NCI-H345 (cell line): ENCODE measurements at places on chromosomes 5 and 9.

- no peak for DNase-seq
Measured at GRCh38 chr5:169964246-169964645, 16.0 kb downstream of the INSYN2B start.

GRCh38 chr9:114558027-114558675 lies 29.4 kb upstream of the ATP6V1G1 start:
- DNase-seq = no peak

DNA sequence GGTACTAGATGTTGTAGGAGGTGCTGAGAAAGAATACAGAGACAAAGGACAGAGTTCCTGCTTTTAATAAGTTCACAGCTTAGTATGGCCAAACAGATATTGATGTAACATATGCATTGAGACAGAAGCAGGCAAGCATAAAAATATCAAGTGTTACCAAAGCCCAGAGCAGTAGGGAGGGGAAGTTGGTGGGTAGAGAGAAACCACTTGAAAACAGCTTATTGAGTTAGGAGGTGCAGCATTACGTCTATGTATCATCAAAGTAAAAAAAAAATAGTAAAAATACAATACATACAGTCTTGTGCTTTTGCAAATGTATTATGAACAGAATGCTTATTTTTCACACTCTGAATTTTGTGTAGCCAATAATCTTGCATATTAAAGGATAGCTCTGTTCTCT lies 441.8 kb upstream of the SGCD start:
- DNase-seq = no peak

DNA sequence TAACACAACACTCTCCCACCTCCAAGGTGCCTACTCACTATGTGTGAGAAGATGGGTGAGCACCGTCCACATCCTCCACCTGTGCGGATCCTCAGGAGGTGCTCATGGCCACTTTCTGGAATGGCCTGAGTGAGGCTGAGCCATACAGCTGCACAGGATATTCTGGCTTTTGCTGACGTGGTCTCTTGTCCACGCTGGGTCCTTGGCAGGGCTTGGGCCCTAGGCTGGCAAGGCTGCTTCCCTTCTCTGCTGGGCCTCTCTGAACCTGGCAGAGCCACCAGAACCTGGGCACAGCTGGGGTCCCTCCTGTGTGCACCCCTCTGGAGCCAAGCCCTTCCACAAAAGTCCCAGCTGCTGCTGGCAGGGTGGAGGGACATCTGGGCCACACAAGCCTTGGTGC lies 56.4 kb upstream of the IER5L start:
- DNase-seq = no peak

- DNase-seq = no peak
Measured at GRCh38 chr9:748861-749497, 92.5 kb upstream of the DMRT1 start.

GRCh38 chr5:157458835-157459234 lies 1.2 kb upstream of the NIPAL4 start:
- no peak for DNase-seq

- DNase-seq = peak; percentile 9
Measured at GRCh38 chr9:91734371-91734981, 215.6 kb downstream of the ROR2 start.

DNA sequence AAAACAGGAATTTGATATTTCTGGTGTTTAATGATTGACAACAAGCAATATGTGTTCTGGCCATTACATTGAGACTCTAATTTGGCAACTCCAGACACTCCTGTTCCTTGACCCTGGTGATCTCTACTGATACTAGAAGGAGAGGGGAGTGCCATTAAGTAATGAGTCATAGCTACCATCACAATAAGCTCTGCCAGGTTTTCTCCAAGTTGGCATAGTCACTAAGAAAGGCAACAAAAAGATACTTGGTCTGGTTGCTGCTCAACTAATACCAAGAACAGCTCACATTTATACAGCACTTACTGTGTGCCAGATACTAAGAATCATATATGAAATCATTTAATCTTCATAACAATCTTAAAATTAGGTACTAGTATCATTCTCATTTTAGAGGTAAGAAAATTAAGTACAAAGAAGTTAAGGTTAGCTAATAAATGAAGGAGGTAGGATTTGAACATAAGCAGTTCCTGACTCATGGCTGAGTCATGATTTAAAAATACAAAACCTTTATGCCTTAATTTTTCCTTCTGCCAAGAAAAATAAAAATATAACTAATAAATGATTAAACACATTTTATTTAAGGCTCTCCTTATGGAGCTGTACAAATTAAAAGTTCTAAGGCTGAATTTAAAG lies 19.9 kb upstream of the PRXL2C start:
- DNase-seq = no peak

- no peak for DNase-seq
Measured at GRCh38 chr5:113373426-113373825, 61.4 kb downstream of the TSSK1B start.
